ENCODE measurements at places on chromosomes 5 and 9.

GRCh38 chr5:53318303-53318702 is 162.1 kb upstream of the FST start:
- DNase-seq: no peak

DNA sequence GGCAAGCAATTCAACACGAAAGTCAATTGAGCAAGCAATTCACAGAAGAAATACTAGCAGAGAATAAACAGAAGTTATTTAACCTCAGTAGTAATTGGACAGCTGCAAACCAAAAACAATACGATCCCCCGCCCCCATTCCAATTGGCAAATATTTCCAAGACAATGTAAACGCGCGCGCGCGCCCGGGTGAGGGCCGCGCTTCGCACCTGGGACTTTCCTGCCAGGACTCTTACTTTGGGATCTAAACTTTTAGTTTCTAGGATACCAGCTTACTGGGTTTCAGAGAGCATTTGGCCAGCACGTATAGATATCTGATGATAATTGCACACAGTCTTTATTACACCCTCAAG is 8.6 kb downstream of the RUFY1 start:
- DNase-seq: no peak

DNA sequence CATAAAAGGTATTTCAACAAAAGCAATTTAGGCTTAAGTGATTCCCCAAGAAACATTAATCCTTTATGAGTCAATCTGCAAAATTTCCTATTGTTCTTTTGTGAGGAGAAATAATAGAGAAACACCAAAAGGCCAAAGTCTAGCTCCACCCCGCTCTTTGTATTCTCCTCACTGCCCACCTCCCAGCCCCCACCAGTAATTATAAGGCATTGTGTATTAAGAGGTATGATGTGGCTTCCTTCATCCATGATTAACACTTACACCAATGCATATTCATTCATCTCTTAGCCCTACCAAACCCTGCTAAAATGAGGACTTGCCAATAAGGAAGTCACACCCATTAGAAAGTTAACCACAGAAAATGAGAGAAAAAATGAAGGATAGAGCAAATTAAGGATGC is 105.3 kb upstream of the SPATA31D4 start:
- DNase-seq: no peak

GRCh38 chr5:138653502-138653901 is 78.3 kb upstream of the HSPA9 start:
- DNase-seq: no peak

- no peak for DNase-seq
Measured at GRCh38 chr5:73284985-73285384, 112.0 kb downstream of the TMEM174 start.

DNA sequence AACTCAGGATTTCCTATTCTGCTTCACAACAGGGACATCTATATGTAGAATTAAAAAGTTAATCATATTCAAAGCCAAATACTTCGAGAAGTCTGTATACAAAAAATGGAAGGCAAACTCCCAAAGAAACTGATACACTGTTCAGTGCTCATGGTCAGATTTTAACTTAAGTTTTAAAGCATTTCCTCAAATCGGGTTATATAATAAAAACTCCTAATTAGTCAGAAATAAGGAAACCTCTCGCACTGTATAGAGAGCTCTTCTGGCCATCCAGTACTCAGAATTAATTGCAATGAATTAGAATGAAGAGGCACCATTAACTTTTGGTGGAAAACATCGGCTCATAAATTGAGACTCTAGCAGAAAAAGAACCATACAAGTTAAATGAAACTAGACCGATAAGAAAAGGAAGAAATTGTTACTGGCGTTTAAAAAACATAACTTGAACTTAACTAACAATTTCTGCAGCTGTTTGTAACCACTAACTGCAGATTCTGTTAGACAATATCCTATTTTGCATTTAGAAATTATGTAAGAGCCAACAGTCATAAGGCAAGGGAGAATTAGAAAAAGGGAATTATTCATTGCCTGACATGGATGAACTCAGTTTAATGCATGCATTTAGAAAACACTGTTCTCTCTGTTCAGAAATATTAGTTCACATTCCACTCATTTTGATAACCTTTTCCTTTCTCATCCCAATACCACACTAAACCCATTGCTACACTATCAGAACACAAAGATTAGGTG is 96.6 kb downstream of the FNBP1 start:
- DNase-seq: no peak

DNA sequence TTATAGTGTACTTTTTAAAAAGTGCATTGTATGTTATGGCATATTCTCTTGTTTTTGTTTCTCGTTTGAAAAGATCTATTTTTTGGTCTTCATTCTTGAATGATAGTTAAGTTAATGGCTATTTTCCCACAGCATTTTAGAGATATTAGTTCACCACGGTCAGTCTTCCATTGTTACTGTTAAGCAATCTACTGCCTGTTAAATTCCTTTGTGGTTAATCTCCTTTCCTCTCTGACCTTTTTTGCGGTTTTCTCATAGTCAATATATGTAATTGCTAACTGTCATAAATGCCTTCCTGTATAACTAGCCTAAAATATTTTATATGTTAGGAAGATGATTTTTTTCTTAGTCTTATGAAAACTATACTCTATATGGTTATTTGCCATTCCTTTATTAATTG is 250.8 kb upstream of the FBXL7 start:
- no peak for DNase-seq

DNA sequence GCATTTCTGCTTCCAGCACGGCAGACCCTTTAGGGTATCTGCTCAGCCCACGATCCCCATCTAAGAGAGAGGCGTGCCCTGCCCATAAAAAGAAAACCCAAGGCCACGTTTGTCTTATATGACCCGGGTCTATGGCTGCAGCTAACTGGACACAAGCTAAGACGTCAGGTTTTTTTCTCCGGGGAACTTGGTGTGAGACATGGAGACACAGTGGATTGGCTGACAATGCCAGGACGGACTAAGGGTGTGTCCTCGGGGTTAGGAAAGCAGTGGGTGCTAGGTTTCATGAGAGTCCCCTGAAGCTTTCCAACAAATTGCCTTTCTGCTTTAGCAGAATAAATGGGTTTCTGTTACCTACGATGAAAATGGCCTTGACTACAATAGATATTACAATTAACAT is 7.1 kb upstream of the FBP2 start:
- DNase-seq: no peak

- no peak for DNase-seq
Measured at GRCh38 chr5:173452119-173452905, 124.1 kb upstream of the STC2 start.

- no peak for DNase-seq
Measured at GRCh38 chr5:6522331-6522730, 73.7 kb downstream of the UBE2QL1 start.

- DNase-seq: no peak
Measured at GRCh38 chr5:155154973-155155372, 141.4 kb downstream of the KIF4B start.

DNA sequence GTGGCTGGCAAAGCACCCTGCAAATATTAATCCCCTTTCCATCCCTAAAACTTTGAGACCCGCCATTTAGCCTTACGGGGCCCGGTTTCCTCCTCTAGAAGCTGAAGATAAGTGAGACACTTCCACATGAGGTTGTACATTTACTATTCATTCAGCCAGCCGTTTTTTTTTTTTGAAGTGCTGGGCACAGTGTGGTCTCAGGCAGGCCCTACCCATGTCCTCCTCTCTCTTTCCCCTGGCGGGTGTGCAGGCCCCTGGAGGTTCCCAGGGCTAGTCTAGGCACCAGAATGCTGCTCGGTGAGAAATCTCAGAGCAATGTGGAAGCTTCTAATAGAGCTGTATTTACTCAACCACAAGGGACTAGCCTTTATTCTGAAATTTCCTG is 107.4 kb upstream of the LARP1 start:
- no peak for DNase-seq

GRCh38 chr5:149417711-149418368 is 38.7 kb upstream of the IL17B start:
- DNase-seq: no peak

All from activated CD8-positive, alpha-beta memory T cell treated with anti-CD3 and anti-CD28 coated beads for 1 hour (primary cell).